ENCODE measurements at places on chromosomes 2 and 18.

- DNase-seq: no peak
These were observed 15.6 kb downstream of the BMP10 start for GRCh38 chr2:68855550-68855949.

DNA sequence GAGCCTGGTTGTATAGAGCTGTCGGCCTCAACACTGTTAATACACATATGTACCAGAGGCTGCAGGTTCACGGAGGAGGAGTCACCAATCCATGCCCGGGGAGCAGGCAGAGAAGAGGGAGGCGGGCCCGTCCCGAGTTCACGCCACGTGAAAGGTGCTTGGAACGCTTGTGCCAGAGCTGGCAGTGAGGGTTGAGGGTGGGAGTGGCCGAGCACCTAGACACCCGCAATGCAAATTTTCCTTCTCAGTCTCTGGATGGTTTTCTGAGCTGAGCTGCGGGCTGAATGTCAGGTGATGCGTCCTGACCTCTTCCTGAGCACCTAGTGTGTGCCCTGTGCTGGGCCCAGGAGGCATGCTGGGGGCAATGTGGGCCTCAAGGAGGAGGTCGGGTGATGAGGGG, 52.2 kb downstream of the ODC1 start:
- no peak for DNase-seq

GRCh38 chr2:109364217-109364616, 235.2 kb downstream of the SH3RF3 start:
- no peak for DNase-seq

DNA sequence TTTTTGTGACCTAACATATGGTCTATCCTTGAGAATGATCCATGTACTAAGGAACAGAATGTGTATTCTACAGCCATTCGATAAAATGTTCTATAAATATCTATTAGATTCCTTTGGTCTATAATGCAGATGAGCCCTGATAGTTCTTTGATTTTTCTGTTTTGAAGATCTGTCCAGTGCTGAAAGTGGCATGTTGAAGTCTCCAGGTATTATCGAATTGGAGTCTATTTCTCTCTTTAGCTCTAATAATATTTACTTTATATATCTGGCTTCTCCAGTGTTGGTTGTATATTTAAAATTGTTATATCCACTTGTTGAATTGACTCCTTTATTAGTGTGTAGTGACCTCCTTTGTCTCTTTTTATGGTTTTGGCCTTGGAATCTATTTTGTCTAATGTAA, 377.9 kb downstream of the ARL6IP6 start:
- DNase-seq: no peak

- no peak for DNase-seq
These were observed 116.7 kb downstream of the LPIN1 start for GRCh38 chr2:11863103-11863502.

All from NCI-H187 treated with DMSO at 0.1 percent for 48 hours (cell line).